ENCODE measurements at places on chromosomes 2 and 18.

DNA sequence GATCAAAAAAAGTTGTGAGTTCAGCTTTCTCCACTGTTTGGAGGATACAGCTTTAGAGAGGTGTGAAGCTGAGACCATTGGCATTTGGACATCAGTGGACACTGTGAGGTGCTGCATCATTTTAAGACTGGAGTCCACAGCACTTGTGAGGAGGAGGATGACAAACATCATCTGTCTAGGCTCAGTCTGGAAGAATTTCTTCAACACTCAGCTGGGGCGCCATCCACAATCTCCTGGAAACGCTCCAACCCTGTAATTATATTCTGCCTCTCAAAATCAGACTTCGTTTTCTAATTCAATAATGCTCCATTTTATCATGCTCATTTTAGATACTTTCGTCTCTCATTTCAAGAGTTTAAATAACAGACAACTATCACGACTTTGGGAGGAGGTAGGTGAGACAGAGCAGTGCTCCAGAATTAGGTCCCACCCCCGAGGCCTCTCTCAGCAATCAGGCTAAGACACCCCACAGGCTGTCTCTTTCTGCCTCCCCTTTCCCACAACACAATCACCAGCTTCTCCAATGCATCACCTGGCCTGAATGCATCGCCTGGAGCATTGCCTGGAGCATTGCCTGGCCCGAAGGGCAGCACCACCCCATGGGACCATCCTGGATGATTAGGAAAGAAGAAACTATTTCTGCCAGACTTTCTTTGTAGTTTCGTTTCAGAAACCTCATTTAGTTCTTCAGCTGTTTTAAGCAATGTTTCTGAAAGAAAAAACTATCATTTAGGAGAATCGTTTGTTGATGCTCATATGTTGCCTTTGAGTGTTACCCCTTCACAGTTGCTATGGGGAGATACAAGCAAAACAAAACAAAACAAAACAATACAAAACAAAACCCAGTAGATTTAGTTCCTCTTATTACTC, 37.0 kb upstream of the DPP10 start:
- DNase-seq: no peak

- no peak for DNase-seq
Measured at GRCh38 chr2:27238976-27239375, 21.8 kb downstream of the CAD start.

- DNase-seq: no peak
Measured at GRCh38 chr2:182605166-182605565, 110.9 kb upstream of the DNAJC10 start.

DNA sequence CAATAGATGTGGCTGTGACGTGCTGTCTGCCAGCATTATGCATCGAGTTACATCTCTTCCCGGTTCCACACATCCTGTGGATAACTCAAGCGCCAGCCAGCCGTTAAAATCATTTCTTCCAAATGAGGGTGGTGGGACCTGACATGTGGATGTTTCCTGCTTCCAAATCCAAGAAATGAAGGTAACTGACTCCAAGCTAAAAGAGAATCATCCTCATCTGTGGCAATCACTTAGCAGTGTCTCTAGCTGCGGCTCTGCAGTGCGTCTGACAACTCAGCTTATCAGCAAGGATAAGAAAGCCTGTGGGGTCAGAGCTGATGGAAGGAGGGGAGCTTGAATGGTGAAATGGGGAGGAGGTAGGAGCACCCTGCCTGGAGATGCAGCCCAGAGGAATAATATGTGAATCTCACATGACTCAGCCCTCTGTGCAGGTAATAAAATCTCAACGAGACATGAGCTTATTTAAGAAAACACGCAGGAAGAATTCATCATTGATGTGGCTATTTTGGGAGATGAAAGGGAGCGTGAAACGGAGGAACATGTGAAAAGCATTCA, 382.2 kb upstream of the TRIB2 start:
- DNase-seq: no peak

DNA sequence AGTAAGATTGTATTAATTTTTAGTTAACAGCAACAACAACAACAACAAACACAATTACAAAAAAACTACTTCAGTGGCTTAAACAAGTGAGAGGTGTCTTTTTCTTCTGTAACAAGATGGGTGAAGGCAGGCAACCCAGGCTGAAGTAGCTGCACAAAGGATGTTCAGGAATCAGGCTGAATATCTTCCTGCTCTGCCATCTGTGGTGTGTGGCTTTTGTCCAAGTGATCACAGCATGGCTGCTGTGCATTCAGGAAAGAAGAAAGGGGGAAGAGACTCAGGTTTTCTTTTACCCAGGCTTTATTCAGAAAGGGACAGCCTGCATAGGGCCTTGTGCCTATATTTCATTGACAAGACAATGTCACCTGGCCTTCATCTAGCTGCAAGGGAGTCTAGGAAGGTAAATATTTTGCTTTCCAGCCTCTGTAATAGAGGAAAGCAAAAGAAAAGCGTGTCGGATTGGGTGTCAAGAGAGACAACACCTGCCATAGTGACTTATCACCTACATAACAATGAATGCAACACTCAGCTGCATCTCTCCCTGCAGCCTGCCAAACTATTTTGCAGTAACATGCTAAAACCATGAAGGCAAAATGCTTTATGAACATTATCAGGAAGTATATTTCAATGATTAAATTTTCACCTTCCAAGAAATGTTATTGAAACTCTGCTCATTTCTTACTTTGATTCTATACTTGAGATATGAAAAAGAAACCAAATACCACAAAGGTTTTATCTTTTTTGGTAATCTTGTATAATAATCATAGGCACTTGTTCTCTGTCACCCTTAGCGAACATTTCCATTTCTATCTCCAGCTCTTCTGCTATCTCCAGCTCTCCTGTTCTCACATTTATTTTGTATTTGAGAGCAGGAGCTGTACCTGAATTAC, 14.6 kb downstream of the G6PC2 start:
- no peak for DNase-seq

GRCh38 chr2:173568054-173568453, 213.4 kb downstream of the CDCA7 start:
- peak; percentile 20 for DNase-seq

GRCh38 chr2:235920216-235920865, 247.8 kb downstream of the GBX2 start:
- DNase-seq: no peak

DNA sequence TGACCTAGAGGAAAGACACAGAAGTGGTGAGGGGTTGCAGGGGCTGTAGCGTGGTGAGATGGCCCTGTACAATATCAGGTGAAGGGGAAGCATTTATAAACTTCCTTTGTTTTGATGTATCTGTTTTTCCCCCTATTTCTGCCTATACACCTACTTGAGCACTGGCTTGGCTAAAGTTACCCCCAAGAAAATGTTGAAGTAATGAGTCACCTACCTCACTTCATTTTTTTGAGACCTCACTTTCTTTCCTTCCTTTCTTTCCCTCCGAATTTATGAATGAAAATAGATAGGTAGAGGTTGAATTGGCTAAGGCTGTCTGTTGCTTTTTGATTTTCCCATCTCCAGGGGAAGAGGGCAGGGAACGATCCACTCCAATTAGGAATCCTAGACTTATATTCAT, 231.1 kb upstream of the EPAS1 start:
- DNase-seq: no peak

DNA sequence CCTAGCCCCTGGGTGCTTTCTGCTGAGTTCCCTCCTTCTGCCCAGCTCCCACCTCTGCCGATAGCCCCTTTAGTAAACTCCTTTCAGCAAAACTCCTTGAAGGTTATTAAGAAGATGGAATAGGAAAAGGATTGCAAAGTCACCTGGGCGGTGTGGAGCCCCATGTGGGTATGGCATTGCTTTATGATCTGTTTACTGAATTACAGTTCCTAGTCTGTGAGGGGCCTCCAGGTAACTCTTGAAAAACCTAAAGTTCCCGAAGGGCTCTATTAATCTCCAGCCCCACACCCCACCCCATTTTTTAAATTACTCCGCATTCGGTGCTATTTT, 116.9 kb upstream of the UXS1 start:
- no peak for DNase-seq

- peak; percentile 62 for DNase-seq
Measured at GRCh38 chr2:101699755-101700461, 2.4 kb downstream of the MAP4K4 start.

- no peak for DNase-seq
Measured at GRCh38 chr2:123165616-123166015, 859.5 kb upstream of the CNTNAP5 start.

- DNase-seq: no peak
Measured at GRCh38 chr2:96754317-96754716, 6.4 kb upstream of the CNNM4 start.

DNA sequence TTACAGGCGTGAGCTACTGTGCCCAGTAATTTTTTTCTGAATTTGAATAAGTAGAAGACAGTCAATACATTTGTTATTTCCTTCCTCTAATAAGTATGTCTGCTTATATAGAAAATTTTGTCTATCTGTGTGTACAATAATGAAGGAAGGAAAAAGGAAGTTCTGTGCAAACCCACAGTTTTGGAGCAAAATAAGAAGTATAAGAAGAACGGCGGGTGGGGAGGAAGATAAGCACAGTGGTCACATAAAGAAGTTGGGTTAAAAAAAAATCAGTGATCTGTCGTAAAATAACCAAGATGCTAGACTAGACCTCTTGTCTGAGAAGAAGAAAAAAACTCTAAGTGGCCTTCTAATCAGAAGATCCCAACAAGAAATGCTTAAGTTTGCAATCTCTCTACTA, 20.2 kb downstream of the MGAT4A start:
- DNase-seq: no peak
